ENCODE measurements at places on chromosomes 5 and 9.

DNA sequence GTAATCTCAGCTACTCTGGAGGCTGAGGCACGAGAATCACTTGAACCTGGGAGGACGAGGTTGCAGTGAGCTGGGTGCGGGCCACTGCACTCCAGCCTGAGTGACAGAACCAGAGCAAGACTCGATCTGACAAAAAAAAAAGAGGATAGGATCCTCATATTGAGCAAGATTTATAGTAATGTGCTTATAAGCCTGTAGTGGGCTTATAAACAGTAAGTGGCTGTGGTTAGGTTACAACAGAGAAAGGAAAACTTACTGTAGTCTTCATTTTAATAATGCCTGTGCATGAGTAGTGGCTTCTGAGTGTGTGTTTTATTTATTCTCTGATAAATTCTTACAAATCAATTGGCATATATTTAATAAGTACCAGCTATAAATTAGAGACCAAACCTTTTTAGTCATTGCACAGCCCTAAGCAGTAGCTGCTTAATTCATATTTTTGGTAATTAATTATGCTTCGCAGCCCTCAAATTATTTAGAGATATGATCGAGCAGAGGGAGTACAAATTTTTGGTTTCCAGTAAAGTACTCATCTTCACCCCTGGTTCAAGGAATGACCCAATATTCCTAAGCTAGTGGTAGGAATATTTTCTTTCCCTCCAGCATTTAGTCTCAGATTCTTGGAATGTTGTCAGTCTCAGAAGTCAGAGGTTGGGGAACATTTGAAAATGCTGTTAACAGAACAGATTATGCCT, 73.8 kb upstream of the KLF9 start:
- no peaks in the 10 kb centered on the region for H3K27me3 ChIP-seq
- no peaks in the 10 kb centered on the region for H3K36me3 ChIP-seq

DNA sequence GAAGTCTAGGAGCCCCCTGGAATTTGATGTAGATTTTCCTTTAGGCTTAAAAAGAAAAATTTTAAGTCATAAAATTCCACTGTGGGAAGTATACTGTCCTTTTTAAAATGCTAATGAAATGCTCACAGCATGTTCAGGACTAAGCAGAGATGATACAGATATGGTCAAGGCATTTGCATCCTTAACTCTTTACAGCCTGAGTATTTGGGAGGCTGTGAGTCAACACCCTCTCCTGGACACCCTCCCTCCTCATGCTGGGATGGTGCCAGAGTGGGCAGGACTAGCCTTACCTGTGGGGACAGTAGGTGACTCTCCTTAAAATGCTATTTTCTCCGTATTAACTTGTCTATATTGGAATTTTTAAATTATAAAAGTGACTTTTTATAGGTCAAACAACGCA, 197.4 kb upstream of the ELL2 start:
- no peaks in the 10 kb centered on the region for H3K27me3 ChIP-seq
- DNase-seq: no peak
- H3K4me1 ChIP-seq: no peaks in the 10 kb centered on the region
- H3K27ac ChIP-seq: no peak overlapping the region
- no peaks in the 10 kb centered on the region for H3K36me3 ChIP-seq

- H3K36me3 ChIP-seq: no peaks in the 10 kb centered on the region
- peaks cover 53% of the 10 kb centered on the region for H3K4me1 ChIP-seq
- no peak overlapping the region for H3K4me3 ChIP-seq
- H3K27me3 ChIP-seq: no peaks in the 10 kb centered on the region
- peak overlapping the region; percentile 51 for H3K27ac ChIP-seq
These were observed 8.7 kb downstream of the NREP start for GRCh38 chr5:111748304-111748763.

- no peaks in the 10 kb centered on the region for H3K4me1 ChIP-seq
- no peak overlapping the region for H3K4me3 ChIP-seq
- no peaks in the 10 kb centered on the region for H3K27me3 ChIP-seq
- no peak for DNase-seq
- no peak overlapping the region for H3K27ac ChIP-seq
- peaks cover 14% of the 10 kb centered on the region for H3K36me3 ChIP-seq
These were observed 22.4 kb downstream of the ABITRAM start for GRCh38 chr9:108956631-108957026.

GRCh38 chr5:135186662-135187522, 152.9 kb upstream of the PITX1 start:
- peak; percentile 46 for DNase-seq
- no peaks in the 10 kb centered on the region for H3K36me3 ChIP-seq
- H3K27ac ChIP-seq: no peak overlapping the region
- peaks cover 8% of the 10 kb centered on the region for H3K4me1 ChIP-seq

DNA sequence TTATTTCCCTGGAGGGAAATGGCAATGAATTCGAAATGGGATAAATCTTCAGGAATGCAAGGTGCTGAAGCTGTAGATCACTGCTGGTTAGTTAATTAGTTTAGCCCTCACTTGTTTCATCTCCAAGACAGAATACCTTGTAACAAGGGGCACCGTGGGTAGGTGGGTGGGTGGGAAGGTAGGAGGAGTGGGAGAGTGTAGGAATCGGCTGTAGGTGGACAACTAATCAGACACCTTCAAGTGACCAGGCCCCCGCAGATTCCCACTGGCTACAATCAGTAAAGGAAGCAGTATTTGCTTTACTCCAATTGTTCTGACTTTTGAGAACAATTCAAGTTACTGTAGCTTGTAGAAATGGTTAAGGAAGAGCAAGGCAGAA, 293.7 kb downstream of the TLE1 start:
- no peaks in the 10 kb centered on the region for H3K36me3 ChIP-seq
- peaks cover 9% of the 10 kb centered on the region for H3K4me1 ChIP-seq
- no peaks in the 10 kb centered on the region for H3K27me3 ChIP-seq

DNA sequence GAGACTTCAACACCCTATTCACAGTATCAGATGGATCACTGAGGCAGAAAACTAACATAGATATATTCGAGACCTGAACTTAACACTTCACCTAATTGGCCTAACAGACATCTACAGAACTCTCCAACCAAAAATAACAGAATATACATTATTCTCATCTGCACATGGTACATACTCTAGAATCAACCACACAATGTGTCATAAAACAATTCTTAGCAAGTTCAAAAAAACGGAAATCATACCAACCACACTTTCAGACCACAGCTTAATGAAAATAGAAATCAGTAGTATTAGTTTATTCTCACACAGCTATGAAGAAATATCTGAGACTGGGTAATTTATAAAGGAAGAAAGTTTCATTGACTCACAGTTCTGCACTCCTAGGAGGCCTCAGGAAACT, 387.9 kb downstream of the DEPDC1B start:
- no peaks in the 10 kb centered on the region for H3K27me3 ChIP-seq
- no peaks in the 10 kb centered on the region for H3K36me3 ChIP-seq
- H3K4me3 ChIP-seq: no peak overlapping the region
- no peak for DNase-seq

DNA sequence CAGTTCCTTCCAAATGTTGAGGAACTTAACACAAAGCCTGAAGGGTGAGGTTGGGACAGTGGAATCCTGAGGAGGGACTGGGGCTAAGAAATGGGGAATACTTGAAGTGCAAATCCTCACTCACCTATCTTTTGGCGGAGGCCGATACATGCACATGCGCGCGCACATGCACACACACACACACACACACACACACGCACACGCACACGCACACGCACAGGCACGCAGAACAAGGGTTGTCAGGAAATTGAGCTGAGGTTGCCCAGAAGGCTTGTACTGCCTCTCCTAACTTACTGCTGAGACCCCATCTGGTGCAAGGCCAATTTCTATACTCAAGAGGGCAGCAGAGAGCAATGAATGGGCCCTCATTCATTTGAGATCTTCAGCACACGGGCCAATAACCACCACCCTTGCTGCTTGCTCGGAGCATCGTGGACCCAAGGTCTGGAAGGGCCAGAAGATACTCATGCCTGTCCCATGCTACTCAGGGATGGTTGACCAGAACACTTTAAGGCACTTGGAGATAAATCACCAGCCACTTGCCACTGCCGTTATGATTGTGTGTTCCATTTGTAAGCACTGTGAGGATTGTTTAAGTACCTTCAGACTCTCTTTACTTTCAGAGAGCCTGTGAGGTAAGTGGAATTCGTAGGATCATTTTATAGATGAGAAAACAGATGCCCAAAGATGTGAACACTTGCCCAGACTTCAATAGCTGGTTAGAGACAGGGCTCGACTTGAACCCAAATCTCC, 21.5 kb downstream of the BTF3 start:
- no peaks in the 10 kb centered on the region for H3K4me1 ChIP-seq
- H3K27ac ChIP-seq: no peak overlapping the region
- H3K4me3 ChIP-seq: no peak overlapping the region

GRCh38 chr5:102753889-102754766, 977 bp upstream of the PAM start:
- DNase-seq: no peak
- no peaks in the 10 kb centered on the region for H3K36me3 ChIP-seq
- peak overlapping the region; percentile 95 for H3K27ac ChIP-seq
- peak overlapping the region; percentile 56 for H3K4me3 ChIP-seq

- DNase-seq: peak; percentile 63
- H3K27ac ChIP-seq: no peak overlapping the region
- H3K36me3 ChIP-seq: no peaks in the 10 kb centered on the region
These were observed 39.6 kb upstream of the IDNK start for GRCh38 chr9:83583151-83584014.

GRCh38 chr5:139689631-139690063, 41.5 kb downstream of the CXXC5 start:
- H3K27ac ChIP-seq: peak overlapping the region; percentile 51
- no peak for DNase-seq

DNA sequence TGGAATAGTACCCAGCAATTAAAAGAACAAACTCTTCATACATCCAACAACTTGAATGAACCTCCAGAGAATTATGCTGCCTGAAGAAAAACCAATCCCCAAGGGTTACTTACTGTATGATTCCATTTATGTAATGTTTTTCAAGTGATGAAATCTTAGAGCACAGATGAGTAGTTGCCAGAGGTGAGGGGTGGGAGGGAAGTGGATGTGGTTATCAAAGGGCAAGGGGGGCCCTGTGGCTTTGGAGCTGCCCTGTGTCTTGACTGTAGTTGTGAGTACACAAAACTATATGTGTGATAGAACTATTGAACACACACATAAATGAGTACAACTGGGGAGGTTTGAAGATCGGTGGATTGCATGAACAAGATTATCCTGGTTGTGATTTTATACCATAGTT, 115.8 kb upstream of the SLC25A48 start:
- DNase-seq: no peak
- no peaks in the 10 kb centered on the region for H3K27me3 ChIP-seq
- H3K36me3 ChIP-seq: no peaks in the 10 kb centered on the region
- H3K27ac ChIP-seq: no peak overlapping the region

GRCh38 chr9:38130724-38131123, 61.7 kb upstream of the SHB start:
- H3K27me3 ChIP-seq: no peaks in the 10 kb centered on the region
- H3K36me3 ChIP-seq: no peaks in the 10 kb centered on the region
- H3K4me1 ChIP-seq: no peaks in the 10 kb centered on the region
- DNase-seq: no peak
